ENCODE measurements at places on chromosomes 7 and 10.

DNA sequence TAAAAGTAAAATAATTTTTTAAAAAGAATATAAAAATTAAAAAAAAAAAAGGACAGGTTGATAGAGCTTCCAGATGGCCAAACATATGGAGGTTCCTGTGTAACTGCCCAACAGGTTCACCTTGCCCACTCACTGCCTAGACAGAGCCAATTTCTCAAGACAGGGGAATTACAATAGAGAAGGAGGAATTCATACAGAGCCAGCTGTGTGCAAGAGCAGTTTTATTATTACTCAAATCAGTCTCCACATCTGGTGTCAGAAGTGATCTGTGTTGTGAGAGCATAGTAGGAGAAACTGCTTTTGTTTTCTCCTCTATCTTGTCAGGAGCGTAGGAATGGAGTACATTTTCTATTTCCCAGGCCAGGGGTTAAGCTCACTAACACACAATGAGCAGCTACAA lies 31.0 kb downstream of the C7orf33 start:
- DNase-seq: no peak

- DNase-seq: no peak
Measured at GRCh38 chr10:84075226-84076046, 63.9 kb upstream of the GHITM start.

GRCh38 chr7:136333636-136334035 lies 356.5 kb upstream of the MTPN start:
- DNase-seq: no peak

DNA sequence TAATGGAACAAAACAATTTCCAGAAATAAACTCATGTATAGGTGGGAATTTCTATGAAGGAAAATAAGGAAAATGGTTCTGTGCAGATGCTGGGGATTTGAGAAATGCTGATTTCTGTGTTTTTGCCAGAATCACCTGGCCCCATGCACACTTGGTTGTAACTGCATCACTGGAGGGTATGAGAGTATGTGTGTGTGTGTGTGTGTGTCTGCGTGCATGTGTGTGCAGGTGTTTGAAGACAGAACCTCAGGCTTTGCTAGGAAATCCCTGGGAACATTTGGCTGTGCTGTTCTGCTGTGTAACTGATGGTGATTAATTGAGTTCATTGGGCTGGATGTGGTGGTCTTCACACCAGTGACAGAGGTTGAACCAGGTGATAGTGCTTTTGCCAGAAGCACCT lies 141.6 kb downstream of the CAMK1D start:
- no peak for DNase-seq

- DNase-seq: no peak
Measured at GRCh38 chr10:9268176-9268575, 1213.7 kb downstream of the GATA3 start.

DNA sequence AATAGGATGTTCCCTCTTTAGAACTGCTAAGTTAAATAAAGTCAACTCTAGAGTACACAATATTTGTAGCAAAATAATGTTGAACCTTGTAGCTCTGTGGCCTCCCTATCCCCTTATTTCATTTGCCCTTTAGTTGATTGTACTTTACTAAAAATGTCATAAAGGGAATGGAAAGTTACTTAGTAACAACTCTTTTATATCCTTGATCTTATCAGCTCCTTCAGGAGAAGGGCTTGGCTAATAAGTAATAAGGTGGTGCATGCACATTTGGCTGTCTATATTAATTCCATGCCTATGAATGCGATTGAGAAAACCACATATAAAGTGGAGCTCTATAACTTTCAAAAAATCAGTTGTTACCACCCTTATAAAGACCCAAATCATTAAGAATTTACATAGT lies 41.5 kb upstream of the GATA3 start:
- no peak for DNase-seq

GRCh38 chr10:71727105-71727737 lies 7.6 kb upstream of the C10orf105 start:
- DNase-seq: no peak

- no peak for DNase-seq
Measured at GRCh38 chr10:50333872-50334271, 82.6 kb upstream of the ASAH2 start.

DNA sequence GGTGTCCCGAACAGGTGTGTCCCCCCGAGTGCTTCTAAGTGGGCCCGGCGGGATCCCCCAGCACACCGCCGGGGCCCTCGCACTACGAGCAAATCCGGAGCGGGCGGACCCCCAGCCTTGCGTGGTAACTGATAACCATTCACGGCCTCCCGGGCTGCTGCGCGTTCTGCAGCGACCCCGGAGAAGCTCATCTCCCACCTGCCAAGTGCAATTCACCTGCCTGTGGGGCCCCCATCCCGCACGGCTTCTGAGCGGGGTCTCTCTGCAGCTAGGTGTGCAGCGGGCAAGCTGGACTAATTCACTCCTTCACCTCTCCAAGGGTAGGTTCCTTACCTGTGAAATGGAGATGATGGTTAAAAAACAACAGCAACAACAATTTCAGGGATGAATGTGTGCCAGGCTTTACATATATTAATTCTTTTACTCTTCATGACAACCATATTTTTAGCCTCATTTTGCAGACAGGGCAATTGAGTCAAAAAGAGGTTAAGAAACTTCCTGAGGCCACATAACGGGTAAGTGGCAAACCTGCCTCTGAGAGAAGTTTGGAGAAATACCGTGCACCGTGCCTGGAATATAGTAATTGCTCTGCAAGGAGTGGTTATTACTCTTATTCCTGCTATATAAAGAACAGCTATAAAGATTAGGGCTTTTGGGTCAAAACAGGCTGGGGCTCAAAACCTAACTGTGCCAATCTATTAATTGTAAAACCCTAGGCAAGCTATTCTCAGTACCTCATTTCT lies 652 bp upstream of the PODXL start:
- DNase-seq: no peak

- DNase-seq: no peak
Measured at GRCh38 chr10:10293481-10293951, 724.2 kb upstream of the CELF2 start.

GRCh38 chr7:66348959-66349358 lies 143.8 kb downstream of the TPST1 start:
- no peak for DNase-seq

DNA sequence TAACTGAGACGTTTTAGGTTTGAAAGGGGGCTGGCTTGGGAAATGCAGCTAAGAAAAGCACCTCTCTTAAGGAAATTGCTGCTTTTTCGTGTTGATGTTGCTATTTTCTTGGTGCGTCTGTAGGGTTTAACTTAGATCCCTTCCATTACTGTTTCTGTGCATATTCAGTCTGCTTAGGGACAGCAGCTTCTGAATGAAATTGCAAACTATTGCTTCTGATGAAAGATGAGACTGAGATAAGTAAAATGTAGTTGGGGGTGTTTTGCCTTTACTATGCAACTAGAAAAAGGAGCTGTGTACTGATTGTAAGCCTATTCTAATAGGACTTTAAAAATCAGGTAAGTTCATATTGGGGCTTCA lies 772 bp downstream of the HDAC9 start:
- DNase-seq: no peak

Data from frontal cortex (tissue), 4 donors.